Right lobe of liver (tissue), 6 donors: ENCODE measurements at places on chromosomes 2 and 18. TPM values are rescaled to one million over a fixed set of nuclear protein-coding genes. Genes with fewer than 3 reads are reported as not detected.

FN1 gene
- total RNA-seq = 1,034 TPM

METTL5 gene
- total RNA-seq = 26.7 TPM

ATP6V1B1 gene
- not detected for total RNA-seq

FRZB gene
- 0.22 TPM for total RNA-seq

SLC8A1 gene
- 8.4 TPM for total RNA-seq

CRYGC gene
- not detected for total RNA-seq

DSG4 gene
- total RNA-seq = not detected

AUP1 gene
- total RNA-seq = 81.1 TPM

MAP3K19 gene
- not detected for total RNA-seq

PECR gene
- 107 TPM for total RNA-seq

CHRNG gene
- total RNA-seq = not detected

LHCGR gene
- total RNA-seq = not detected

MAPK4 gene
- total RNA-seq = 8.3 TPM

LINC00305 gene
- not detected for total RNA-seq

DNA sequence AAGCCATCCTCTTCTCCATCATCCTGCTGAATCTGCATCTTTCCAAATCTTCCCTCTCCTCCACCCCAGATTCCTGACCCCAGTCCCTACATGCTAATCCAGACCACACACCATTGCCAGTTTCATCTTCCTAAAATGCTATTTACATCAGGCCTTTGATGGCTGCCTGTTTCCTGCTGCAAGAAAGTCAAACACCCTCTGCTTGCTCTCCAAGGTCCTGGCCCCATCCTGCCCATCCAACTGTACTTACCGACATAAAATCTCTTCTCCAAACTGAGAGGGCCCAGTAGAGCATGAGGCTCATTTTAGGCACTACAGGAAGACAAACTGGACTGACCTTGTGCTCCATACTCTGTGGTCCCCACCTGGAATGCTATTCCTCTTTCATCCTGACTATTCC is 19.0 kb downstream of the ALK start:
- DNase-seq = no peak

- no peak for DNase-seq
Observed at GRCh38 chr2:61244694-61245093, 82.7 kb downstream of the C2orf74 start.

- no peak for DNase-seq
Observed at GRCh38 chr2:216012133-216012829, 1.1 kb downstream of the MREG start.

DNA sequence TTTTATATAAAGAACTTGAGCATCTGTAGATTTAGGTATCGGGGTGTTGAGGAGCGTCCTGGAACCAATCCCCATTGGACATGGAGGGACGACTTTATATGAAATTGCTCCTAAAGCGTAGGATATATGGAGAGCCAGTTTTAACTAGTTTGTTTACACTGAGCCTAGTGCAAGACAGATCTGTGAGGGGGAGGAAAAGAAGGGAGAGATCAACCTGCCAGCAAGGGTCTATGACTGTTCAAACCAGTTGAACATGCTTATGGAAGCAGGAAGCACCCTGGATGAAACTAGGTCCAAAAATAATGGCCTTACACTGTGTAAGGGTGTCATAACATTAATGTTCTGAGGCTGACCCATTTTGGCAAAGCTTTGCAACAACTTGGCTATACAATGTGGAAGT is 34.0 kb upstream of the SLC40A1 start:
- DNase-seq = no peak

- DNase-seq = no peak
Observed at GRCh38 chr18:5122272-5122671, 74.8 kb downstream of the AKAIN1 start.

GRCh38 chr2:61254536-61254935 is 92.5 kb downstream of the C2orf74 start:
- no peak for DNase-seq

DNA sequence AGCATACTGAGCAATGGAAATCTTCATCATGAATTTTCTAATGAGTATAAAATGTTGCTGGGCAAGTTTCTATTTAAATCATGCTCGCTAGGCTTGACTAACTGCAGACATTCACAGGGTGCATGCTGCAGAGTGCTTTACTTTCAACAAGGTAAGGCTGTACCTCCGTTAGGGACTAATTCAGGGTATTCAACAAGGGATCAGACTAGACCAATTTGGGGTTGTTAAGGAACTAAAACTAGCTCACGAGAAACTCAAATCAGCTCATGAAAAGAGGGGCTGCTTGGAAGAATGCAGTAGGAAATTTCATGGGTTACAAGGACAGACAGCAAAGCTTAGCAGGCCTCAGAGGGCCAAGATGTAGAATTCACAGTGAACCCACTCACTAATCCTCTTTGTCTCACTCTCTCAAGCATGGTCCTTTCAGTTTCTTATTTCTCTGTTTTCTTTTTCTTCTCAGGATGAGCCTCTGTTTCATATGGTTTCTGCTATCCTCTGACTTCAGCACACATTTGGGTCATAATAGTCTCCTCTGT is 2.2 kb downstream of the MYO3B start:
- DNase-seq = no peak

GRCh38 chr2:88500691-88501090 is 48.2 kb upstream of the FOXI3 start:
- DNase-seq = no peak

DNA sequence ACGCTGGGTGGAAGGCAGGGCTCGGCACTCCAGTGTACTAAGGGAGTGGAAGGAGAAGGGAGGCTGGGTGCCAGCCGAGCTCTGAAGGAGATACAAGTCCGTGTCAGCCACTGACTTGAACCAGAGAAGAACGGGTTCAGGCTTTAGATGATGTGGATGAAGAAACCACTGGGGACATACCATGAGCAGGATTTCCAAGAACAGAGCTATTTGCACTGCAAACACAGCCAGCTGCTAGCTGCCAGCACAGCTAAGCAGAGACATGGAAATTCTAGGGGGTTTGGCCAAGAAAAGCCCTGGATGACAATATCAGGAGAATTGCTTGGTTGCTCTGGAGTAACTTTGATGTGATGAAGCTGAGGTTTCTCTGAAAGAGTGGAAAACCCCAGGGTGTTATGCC is 5.2 kb downstream of the CD207 start:
- no peak for DNase-seq

DNA sequence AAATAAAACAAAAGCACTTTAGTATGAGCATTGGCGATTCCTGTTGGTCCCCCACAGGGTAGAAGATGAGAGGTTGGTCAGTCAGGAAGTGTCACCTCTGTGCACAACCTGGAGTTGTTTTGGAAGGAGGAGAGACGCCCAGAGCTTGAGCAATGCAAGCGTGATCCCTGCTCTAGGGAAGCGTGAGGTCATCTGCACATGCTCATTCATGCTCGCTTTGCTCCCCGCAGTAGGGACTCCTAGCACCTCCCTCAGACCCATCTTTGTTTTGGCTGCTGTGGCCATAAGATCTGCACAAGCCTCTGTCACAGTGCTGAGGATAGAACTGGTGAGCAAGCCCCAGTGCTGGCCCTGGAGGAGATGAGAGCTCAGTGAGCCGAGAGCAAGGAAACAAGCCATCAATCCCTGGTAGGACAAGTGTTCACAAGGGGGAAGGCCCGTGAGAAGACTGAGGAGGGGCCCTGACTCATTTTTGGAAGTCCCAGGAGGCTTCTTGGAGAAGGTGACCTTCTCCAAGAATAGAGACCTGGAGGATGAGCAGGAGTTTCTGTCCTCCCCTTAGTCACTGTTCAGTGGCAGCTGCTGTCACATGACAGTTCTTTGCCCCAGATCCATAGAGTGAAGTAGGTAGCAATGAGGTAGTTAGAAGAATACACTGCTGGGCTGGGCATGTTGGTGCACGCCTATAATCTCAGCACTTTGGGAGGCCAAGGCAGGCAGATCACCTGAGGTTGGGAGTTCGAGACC is 13.3 kb upstream of the ATP8B1 start:
- DNase-seq = no peak

DNA sequence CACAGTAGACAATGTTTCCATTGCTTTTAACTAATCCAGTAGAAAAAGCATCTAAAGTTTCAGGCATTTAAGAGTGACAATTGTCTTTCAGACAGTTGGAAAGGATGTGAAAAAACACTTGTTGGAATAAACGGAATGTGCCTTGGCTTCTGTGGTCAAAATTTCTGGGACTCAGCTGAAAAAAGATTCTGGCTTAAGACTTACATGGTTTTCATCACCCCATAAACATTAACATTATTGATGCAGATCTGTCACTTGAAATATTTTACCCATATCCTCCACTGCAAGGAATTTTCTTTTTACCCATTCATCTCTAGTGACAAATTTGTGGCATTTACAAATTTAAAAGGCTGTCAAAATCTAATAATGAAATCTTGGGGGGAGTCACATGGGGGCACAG is 166.0 kb downstream of the SRBD1 start:
- no peak for DNase-seq

- no peak for DNase-seq
Observed at GRCh38 chr2:100630473-100630977, 67.7 kb downstream of the PDCL3 start.

DNA sequence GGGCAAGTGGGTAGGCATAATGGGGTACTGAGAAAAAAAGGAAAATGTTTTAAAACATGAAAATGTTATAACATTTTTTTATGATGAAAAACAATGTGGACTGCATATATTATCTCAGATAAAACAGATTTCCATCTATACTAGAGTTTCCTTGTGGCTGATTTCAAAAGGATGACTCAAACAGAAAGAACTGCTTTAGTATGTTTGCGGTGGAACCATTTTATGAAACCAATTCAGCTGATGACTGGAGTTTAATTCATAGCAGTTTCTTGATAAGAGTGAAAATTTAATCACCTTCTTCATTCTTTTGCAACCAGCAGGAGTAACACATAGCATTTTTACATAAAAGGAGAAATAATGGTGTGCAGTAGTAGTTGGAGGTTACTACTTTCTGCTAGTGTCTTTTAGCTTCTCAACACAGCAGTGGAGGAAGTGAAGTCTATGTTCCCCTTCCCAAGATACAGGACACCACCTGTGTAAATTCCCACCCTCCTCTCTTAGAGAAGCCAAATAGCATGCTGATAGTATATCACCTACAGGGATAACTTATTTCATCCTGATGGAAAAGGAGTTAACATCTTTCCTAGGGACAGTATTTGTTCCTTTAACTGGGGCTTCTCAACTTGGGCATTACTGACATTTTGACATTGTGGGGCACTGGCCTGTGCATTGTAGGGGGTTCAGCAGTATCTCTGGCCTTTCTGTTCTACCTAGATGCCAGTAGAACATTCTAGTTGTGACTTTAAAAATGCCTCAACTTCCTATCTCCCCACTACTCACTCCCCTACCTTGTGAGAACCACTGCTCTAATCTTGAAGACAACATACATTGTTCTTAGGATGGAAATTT is 29.9 kb downstream of the PELI1 start:
- DNase-seq = no peak

- DNase-seq = peak; percentile 68
Observed at GRCh38 chr2:8682719-8683667, 1.1 kb downstream of the ID2 start.

GRCh38 chr2:774436-774835 is 97.2 kb upstream of the TMEM18 start:
- DNase-seq = no peak
